ENCODE measurements at places on chromosomes 12 and 14.

DNA sequence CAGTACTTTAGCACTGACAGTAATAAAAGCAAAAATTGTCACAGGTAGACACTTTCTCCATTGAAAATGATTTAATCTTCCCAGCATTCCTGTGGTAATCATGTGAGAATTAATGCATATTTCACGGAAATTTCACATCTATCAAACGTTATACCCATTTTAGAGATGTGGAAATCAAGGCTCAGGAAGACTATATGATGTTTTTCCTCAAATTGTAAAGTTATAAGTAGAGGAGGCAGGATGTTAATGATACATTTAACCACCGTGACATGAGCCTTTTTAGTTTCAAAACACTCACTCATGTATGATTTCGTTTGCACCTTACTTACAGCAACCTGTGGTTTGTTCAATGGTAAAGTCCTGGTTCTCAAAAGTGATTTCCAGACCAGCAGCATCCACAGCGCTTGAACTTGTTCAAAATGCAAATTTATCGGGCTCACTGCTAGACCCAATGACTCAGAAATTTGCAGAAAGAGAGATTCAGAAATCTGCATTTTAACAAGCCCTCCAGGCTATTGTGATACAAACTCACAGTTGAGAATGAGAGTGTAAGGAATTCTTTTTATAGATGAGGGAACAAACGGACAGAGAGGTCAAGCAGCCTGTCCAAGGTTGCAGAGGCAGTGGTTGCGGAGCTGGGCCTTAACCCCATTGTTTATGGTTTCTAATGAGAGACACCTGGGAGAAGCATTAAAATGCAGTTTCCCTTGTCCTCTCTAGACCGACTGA lies 654.8 kb upstream of the TBX3 start:
- DNase-seq: no peak

- no peak for DNase-seq
These were observed 883.0 kb upstream of the FLRT2 start for GRCh38 chr14:84646786-84647500.

- no peak for DNase-seq
These were observed 52.7 kb downstream of the SPPL3 start for GRCh38 chr12:120851444-120851843.

- no peak for DNase-seq
These were observed 10.7 kb downstream of the CCND2 start for GRCh38 chr12:4284306-4284705.

DNA sequence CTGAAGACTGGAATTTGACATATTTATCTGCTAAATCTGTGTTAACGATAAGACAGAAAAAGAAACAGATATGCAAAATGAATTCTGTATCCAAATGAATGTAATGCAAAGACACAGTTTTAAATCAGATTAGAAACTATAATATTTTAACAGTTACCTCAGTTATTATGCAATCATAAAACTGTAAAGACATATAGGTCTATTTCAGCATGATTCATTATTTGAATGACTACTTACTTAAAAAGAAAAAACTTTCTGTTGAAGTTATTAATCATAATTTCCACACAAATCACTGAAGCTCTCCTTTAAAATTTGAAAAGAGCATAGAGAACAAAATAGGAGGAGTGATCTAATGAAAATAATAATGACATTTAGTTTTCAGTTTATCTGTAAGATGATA lies 742.6 kb downstream of the FSCB start:
- no peak for DNase-seq

All from glutamatergic neuron (in vitro differentiated cells).